NCI-H774 (cell line): ENCODE measurements at places on chromosomes 16 and 17.
A peak's percentile ranks its signal among the peaks of the same experiment; 100 is the strongest.

- DNase-seq = no peak
These were observed 3.0 kb downstream of the CDH1 start for GRCh38 chr16:68739964-68740627.

DNA sequence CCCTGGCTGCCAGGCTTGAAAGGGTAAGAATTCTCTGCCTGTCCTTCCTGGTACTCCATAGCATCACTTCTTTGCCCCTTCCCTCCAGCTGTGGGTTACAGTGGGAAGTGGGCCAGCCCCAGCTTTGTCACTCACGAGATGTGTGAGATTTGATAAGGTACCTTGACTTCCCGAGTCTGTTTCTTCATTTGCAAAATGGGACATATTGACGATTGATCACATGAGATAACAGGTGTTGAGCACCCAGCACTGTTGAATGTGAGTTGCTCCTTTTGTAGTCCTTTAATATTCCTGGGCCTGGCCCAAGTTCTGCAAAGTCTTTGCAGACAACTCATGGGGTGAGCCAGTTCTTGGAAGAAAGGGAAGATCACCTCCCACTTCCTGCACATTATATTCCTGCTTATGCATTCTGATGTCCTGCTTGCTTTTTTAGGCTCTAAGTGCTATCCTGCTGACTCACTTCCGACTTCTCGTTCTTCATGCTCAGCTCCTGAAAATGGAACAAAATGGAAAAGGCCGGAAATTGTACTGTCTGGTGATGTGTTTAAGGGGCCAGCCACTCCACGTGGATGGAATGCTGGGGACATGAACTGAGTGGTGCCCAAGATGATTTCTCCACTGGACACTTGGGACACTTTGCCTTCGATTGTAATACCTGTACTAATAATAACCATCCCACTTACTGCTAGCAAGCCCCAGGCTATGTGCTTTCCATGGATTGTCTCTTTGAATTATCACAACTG, 8.3 kb upstream of the NLK start:
- DNase-seq = no peak

DNA sequence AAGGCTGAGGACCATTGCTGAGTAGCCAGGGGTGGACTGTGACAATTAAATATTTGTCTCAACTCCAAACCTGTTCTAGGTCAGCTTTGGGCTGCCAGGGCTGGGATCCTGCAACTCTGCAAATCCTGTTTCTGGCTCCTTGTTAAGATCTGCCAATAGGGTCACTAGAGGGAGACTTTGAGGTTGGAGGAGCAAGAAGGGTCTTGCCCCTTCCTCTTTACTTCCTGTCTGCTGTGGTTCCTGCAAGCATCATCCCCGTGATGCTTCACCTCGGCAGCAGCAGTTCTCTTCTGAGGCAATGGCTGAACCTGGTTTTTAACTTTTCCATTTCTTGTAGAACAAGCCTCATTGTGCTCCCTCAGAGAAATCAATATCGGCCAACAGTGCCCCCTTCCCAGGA, 124.6 kb downstream of the IRX5 start:
- no peak for DNase-seq

GRCh38 chr16:5412731-5413130, 315.1 kb upstream of the EEF2KMT start:
- no peak for DNase-seq

- no peak for DNase-seq
These were observed 6.0 kb upstream of the AQP8 start for GRCh38 chr16:25210758-25211157.

DNA sequence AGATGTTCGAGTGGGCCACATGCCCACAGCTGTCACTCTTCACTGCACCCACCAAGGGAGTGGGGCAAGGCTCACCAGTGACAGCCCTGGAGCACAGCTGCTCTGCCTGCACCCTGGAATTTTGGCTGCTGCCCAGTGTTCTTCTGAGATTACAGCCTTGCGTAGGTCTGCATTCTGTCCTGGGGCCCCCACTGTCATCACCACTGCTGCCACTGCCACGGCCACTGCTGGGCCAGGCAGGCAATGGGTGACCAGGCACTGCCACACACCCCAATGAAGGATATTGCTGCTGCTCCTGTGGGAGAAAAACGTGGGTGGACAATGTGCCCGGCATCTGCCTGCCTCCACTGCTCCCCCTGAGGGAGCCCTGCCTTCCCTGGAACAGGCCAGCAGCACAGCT, 1717.0 kb downstream of the TP53TG3F start:
- DNase-seq = no peak

- DNase-seq = no peak
These were observed 1.7 kb downstream of the MAP2K3 start for GRCh38 chr17:21286066-21286770.

GRCh38 chr17:28620010-28620409, 6.0 kb upstream of the RSKR start:
- no peak for DNase-seq

GRCh38 chr17:49935526-49936210, 33.3 kb upstream of the DLX4 start:
- DNase-seq = no peak

DNA sequence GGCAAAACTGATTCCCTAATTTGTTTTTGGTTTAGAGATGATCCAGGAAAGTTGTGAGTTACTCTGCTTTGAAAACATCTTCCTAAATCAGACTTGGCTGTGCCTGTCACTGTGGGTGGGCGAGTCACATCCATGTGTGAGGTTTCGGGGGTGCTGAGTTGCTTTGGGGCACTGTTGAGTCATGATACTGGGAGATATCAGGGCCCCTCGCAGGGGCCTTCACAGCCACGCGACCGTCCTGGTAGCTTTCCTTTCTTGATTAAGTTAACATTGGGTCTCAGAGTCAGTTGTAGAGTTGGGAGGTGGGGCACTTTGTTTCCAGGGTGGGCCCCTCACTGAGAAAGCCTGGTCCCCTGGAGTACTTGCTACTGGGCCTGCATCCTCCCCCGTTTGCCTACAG, 58.3 kb upstream of the LGALS9 start:
- no peak for DNase-seq

DNA sequence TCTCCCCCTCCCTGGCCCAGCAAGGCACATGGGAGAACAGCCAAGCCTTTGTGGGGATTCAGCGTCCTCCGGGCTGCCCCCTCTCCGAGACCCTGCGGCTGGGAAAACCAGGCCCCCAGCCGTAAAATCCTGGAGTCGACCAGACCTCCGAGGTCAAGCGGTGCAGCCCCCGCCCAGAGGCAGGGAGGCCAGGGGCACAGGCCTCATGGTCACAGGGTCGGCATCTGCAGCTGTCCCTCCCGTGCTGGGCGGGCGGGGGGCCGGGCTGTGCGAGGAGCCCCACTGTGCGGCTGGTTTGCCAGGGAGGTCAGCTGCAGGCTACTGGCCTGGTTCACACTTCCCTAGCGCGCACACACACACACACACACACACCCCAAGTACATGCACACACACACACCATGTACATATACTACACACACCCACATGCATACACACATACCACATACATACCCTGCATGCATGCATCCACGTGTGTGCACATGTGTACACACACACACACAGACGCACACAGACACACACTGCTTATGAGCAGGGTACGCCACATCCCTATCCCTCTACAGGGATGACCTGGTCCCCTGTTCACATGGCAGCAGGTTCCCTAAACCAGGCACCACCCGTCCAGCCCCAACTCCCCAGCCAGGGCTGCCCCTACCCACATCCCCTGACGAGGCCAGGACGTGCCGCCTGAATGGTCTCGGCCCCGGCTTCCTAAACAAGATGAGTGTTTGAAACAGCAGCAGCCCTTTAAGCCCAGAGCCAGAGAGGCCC, 108.9 kb upstream of the CIBAR2 start:
- DNase-seq = no peak

- no peak for DNase-seq
These were observed 336.4 kb downstream of the GRIN2A start for GRCh38 chr16:9845661-9846361.

GRCh38 chr17:62923258-62924150, 42.5 kb upstream of the TANC2 start:
- DNase-seq = no peak

GRCh38 chr16:31700200-31700529, 172.5 kb downstream of the AHSP start:
- DNase-seq = peak; percentile 85

DNA sequence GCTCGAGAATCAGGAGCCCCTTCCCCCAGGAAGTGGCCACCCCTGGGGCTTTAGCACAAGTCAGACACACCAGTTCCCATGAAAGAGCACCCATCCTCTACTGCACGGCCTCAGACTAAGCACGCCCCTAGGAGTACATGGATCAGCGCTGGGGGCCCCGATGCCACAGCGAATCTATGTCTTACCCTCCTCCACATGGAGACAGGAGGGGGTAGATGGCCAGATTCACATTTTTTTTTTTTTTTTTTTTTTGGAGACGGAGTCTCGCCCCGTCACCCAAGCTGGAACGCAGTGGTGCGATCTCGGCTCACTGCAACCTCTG, 3.2 kb upstream of the EXOSC6 start:
- DNase-seq = no peak

DNA sequence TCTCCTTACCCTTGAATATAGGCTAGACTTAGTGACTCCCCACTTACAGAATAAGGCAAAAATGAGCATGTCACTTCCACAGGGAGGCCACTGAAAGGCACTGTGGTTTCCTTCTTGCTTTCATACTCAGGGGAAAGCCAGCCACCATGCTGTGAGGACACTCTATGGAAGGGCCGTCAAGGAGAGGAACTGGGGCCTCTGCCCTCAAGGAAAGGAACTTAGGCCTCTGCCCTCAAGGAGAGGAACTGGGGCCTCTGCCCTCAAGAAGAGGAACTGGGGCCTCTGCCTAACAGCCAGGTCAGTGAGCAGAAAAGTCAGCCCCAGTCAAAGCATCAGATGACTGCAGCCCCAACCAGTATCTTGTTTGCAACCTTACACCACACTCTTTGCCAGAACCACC, 30.1 kb downstream of the VPS35 start:
- no peak for DNase-seq

GRCh38 chr16:31875112-31875803, 1.7 kb downstream of the ZNF267 start:
- no peak for DNase-seq

DNA sequence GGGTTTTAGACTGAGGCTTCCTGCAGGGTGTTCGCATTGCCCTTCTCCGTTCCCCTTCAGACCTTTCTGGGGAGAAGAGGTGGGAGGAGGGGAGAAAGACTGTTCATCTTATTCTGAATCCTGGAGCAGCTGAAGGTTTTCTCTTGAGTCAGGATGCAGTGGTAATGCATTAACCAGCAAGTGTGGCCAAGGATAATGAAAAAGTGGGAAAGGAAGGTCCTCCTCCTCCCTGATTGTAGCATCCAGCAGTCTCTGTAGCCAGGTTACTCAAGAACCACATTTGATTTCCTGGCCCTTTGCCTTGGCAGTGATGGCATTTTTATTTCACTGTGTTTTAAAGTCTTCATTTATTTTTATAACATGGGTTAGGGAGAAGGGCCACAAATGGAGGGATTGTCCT, 59.1 kb downstream of the CYLD start:
- DNase-seq = no peak

DNA sequence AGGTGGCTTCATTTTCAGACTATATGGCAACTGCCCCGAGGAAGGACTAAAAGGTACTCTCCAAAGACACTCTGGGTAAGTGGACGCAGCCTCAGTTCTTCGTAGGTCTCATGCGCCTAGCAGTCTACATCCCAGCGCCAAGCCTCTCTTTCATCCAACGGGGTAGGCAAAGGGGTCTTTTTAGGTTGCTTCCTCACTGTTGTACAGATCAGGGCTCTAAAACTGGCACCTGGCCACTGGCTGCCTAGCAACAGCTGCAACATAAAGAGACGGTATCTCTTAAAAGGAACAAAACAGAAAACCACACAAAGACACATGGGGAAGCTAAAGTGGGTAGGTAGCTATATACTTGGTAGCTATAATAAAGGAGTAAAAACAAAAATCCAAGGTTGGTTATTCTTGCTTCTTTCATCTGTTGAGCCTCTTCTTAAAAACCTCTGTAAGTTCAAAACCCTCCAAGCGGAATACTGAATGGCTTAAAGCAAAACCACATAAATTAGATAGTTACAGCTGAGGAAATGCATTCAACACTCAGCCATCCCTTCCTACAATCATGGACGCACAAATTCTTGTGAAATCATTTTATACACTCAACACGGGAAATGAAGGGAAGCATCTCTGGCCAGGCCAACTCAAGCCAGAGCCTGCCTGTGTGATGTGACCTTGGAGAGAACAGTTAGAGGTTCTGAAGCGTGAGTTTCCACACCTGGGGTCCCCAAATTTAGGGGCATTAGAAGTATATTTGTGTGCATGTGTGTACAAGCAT, 22.7 kb downstream of the CYTH1 start:
- peak; percentile 69 for DNase-seq

DNA sequence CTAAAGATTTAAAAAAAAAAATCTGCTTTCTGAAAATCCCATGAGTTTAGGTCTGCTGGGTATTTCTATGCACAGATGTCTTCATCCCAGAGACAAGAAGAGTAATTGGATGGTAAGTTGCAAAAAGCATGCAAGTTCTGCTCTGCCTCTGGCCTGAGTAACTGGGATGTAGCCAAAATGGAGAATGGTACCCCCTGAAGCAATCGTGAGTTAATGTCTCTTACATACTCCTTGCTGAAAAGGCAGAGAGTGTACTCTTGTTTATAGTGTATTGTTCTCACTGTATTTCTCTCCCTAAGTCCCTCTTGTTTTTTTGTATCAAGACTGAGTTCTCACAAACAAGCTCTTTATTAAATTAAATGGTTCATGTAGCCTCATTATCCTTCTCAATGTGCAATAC, 259.0 kb downstream of the IRX3 start:
- DNase-seq = no peak

DNA sequence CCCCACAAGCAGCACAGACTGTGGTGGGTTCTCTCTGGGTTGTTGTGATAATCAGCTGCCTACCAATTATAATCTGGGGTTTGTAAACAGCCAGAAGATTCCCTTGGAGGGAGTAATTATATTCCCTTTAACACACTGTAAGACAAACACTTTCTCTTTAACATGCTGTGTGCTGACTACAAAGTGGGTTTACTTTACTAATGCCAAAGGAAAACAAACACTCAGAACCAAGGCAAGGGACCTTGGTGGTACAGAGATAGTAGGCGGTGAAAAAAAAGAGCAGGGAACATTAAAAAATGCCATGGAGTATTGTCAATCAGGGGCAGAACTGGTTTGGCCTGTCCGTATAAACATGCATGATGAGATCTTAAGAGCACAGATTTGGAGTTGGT, 3.0 kb upstream of the VAT1L start:
- no peak for DNase-seq
